Pons (tissue), 1 donor: ENCODE measurements at places on chromosomes 12 and 14.

GRCh38 chr12:61998791-61999190 lies 261.4 kb upstream of the USP15 start:
- DNase-seq = no peak

- DNase-seq = no peak
Measured at GRCh38 chr12:108622421-108622820, 11.3 kb downstream of the SELPLG start.

GRCh38 chr12:19434538-19434937 lies 4.8 kb upstream of the AEBP2 start:
- no peak for DNase-seq

GRCh38 chr14:104299993-104300761 lies 161.8 kb downstream of the KIF26A start:
- no peak for DNase-seq

GRCh38 chr12:65015850-65016249 lies 105.3 kb downstream of the WIF1 start:
- no peak for DNase-seq

GRCh38 chr14:58733451-58734208 lies 95.9 kb downstream of the DACT1 start:
- DNase-seq = no peak

DNA sequence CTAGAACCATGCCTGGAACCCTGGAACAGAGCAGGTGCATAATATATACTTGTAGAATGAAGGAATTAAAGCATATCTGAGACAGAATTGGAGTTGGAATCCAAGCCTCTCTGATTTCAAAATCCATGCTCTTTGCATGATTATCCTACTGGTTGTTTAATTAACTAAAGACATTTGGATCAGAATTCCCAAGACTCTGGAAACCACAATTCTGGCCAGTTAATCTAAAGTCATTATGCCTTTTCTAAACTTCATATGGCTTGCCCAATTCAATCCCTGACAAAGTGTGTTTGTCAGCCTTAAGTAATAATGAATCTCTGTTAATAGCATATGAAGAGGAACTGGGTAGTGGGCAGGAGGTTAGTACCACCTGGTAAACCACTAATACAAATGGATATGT lies 422.6 kb downstream of the ATP23 start:
- no peak for DNase-seq

GRCh38 chr12:113347107-113347506 lies 11.3 kb upstream of the PLBD2 start:
- DNase-seq = no peak

- DNase-seq = no peak
Measured at GRCh38 chr14:67580336-67581171, 19.5 kb downstream of the PIGH start.

DNA sequence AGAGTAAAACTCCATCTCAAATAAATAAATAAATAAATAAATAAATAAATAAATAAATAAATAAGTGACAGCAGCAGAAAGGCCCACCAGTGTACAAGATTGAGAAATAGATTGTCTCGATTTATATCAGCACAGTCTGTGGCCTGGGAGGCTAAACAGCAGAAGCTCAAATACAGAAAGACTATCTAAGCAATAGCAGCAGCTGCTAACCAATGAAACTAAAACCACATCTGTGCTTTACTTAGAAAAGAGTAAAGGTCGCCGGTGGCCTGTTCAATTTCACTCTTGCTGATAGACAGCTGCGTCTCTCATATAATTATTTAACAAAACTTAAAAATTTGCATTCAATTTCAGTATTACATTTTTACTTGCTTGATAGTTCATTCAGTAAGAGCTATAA lies 325.7 kb downstream of the CEP128 start:
- DNase-seq = no peak

GRCh38 chr12:127677537-127678131 lies 589.3 kb upstream of the TMEM132C start:
- DNase-seq = peak; percentile 82

GRCh38 chr14:92930737-92931602 lies 8.0 kb downstream of the CHGA start:
- no peak for DNase-seq

- DNase-seq = no peak
Measured at GRCh38 chr14:51939755-51940301, 49.5 kb upstream of the RTRAF start.

DNA sequence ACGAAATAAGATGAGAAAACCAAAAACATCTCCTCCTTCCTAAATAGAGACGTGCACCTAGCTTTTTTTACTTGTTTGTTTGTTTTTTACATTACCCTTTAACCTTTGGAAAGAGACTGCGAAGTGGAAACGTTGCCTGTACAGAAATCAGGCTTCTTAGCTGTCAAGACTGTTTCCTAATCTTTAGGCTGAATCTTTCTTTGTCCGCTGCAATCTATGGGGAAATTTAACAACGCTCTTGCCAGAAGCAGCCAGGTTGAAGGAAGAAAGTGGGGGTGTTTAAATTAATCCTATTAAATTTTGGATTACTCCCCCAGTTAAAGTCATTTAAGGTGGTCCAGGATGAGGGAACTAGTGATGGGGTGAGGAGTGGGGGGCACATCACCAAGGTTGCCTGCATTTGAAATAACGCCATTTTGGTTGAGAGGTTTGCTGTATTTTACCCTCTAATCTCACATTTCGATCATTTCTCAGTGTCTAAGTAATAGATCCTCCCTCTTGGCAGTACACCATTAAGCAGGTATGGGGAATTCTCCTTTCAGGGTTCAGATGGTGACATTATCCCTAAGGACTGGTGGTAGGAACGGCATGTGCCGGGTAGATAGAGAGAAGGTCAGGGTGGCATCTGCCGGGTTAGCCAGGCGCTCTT lies 2.6 kb downstream of the FLRT2 start:
- no peak for DNase-seq

DNA sequence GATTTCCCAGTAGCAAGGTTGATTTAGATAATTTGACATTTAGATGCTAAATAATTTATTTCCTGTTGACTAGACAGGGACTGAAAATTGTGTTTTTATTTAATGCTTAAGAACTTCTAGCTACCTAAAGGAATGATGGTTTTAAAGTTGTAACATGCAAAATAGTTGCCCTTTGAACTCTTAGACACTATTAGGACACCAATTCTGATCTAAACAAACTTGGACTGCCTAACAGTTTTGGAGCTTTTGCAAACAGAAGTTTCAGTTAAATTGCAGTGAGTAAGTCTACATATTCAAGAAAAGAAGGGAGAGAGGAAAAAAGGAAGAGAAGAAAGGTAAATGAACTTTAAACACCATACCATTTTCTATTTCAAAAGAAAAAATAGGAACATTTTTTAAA lies 189.3 kb upstream of the GARIN2 start:
- no peak for DNase-seq

DNA sequence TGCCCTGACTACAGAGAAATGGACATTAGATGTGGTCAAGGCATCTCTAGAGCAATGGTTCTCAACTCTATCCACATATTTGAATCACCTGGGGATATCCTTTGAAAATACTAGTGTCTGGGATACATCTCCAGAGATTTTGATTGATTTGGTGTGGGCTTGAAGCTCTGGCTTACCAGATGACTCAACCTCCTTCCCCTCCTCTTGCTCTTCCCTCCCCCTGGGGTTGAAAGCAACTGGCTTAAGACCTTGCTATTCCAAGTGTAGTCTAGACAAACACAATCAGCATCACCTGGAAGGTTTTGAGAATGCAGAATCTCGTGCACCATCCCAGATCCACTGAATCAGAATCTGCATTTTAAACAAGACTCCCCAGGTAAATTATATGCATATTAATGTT lies 183.8 kb downstream of the DAD1 start:
- DNase-seq = no peak

DNA sequence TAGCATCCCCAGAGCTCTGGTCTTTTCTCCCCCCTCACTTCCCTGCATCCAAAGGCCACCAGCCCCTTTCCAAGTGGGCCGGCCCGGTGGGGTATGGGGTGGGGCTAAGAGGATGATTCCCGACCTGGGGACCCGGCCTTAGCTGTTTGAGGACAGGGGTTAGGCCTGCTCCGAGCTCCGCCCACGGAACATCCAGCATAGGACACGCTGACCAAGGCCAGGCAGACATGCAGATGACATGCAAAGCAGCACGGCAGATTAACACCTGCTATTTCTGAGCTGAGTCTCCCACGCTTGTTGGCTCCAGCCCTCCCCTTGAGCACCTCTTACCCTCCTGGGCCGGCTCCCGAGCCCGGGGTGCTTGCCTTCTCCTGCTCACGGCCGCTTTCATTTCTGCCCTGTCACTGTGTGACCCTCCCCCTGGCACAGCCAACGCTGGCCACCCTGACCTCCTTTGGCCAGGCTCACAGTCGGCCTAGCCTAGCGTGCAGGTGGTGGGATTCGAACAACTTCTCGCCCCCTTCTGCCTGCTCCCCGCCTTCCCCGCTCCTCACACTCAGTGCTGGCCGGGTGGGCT lies 40.2 kb downstream of the TEAD4 start:
- no peak for DNase-seq

DNA sequence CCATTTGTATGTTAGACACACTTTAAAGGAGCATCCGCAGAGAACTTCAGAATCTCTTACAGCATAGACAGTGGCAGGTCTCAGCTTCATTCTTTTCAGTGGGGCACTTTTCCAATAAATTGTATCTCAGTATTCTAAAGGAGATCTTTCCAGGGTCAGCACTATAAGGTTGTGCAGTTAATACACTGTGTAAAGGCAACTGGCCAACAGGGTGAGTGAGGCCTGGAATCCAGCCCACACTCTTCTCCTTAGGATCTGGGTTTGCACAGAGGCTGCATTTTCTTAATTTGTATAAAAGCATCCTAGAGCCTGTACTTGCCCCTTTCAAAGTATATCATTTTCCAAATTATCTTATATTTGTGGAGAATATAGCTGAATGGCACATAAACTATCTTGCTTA lies 94.2 kb downstream of the MYF5 start:
- DNase-seq = no peak

- no peak for DNase-seq
Measured at GRCh38 chr12:57929092-57929830, 12.1 kb upstream of the ATP23 start.

GRCh38 chr14:77206877-77207389 lies 25.3 kb downstream of the TMEM63C start:
- no peak for DNase-seq

- DNase-seq = peak; percentile 4
Measured at GRCh38 chr12:33587784-33588712, 148.4 kb upstream of the SYT10 start.

DNA sequence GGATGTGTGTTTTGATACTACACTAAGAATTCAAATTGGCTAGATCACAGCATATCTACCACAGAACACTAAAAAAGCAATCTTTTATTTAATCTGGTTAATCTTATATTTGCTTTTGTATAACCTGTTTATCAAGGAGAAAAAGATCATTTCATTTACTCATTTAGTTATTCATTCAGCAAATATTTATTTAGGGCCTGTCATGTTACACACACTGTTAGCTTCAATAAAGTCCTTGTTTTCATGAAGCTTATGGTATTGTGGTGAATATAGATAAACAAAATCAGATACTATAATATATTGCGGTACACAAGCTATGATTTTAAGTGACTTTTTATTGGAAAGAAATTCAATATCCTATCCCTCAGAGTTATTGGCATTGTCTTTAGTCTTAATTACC lies 350.8 kb downstream of the LRFN5 start:
- no peak for DNase-seq

- peak; percentile 45 for DNase-seq
Measured at GRCh38 chr12:86838711-86839110, 582.5 kb upstream of the MGAT4C start.

GRCh38 chr12:48160807-48161206 lies 3.5 kb upstream of the ASB8 start:
- DNase-seq = peak; percentile 55

DNA sequence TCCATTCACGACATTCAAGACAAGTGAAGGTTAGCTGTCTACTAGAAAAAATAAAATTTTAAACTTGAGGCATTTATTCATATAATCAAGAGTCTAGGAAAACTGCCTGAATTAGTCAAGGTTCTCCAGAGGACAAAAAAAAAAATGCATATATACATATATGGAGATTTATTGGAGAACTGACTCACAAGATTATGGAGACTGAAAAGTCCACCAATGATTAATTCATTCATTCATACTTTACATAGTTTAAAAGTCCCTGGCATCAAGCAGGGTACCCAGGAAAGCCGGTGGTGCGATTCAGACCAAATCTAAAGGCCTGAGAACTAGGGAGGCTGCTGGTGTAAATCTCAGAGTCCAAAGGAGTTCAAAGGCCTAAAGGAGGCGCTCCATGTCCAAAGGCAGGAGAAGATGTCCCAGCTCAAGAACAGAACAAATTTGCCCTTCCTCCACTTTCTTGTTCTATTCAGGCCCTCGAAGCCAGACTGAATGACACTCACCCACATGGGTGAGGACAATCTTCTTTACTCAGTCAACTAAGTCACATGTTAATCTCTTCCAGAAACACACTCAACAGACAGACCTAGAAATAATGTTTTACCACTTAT lies 64.3 kb downstream of the ANKS1B start:
- DNase-seq = no peak

GRCh38 chr12:45670346-45671065 lies 59.0 kb upstream of the ARID2 start:
- no peak for DNase-seq

- DNase-seq = no peak
Measured at GRCh38 chr14:103887170-103887501, 39.8 kb upstream of the PPP1R13B start.

GRCh38 chr12:75196408-75196807 lies 13.2 kb downstream of the KCNC2 start:
- DNase-seq = no peak

DNA sequence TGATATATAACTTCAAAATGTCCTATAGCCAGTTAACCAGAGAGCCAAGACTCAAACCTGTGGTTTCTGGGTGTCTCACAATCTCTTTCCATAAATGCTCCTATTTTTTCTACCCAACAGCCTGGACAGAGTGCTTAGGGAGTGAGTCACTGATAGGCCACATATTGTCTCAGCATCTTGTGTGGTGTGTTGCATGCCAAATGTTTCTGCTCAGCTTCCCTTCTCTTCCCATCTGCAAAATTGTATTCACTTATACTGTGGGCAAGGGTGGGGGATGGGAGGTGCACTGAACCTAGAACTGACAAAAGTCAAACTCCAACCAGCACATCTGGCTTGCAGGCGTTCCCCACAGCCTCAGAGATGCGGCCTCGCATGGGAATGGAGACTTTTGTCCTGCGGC lies 123.3 kb downstream of the KCNA5 start:
- peak; percentile 11 for DNase-seq

GRCh38 chr12:1369938-1370500 lies 224.4 kb downstream of the FBXL14 start:
- DNase-seq = no peak

- DNase-seq = no peak
Measured at GRCh38 chr14:105141486-105142281, 26.9 kb downstream of the JAG2 start.

DNA sequence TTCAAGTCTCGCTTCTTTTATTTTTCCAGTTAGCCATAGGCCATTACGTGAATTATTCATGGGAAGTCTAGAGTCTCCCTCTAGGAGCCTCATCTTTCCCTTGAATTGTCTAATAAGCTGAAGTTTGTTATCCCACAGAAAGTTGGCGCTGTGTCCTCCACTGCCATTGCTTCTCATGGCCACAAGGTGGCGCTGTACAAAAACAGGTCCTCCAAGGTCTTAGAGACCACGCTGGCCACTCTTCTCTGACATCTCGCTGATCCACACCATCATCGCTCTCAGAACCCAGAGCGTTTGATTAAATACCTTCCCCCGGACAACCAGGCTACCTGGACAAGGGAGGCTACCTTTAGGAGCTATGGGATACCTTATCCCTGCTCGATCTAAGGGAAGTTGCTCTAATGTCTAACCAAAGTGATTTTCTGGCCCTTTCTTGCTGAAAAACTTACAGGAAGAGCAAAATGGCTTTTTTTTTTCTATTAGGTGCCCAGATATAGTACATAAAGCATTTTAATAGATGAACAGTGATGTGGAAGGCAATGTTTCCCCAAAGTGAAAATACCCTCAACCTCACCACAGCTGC lies 110.0 kb downstream of the CCDC60 start:
- peak; percentile 62 for DNase-seq
